ENCODE measurements at places on chromosomes 12 and 14. TPM values are rescaled to one million over a fixed set of nuclear protein-coding genes. Genes with fewer than 3 reads are reported as not detected.

- no peak for DNase-seq
Measured at GRCh38 chr12:90859591-90859990, 95.4 kb downstream of the CCER1 start.

DNA sequence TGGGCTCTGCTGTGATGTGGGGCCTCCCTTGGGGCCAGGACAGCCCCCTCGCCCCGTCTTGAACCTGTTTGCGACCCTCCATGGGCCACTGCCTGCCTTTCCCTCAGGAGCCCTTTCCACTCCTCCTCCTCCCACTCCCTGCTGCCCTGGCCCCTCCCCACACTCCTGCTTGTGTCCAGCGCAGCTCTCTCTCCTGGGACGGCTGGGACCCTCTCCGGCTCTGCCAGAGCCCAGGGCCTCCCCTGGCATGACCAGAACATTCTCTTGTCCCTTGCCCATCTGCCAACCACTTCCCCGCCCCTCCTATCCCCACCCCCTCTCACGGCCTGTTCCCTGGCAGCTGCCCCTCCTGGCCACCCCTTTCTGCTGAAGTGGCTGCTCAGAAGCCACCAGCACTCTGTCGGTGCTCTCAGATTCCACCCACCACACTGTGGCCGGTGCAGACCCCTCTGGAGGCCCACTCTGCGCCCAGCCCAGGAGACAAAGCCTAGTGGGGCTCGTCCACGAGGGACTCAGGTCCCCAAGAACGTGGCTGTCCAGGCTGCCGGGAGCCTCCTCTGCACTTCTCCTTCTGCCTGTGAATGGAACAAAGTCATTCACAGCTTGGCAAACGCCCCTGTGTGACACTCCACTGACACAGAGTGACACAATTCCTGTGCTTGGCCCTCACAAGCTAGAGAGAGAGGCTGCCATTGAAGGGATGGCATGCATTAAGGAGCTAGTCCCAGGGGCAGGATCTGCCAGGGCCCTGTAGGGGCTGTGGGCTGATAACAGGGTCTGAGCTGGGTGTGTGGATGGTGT is 1.4 kb downstream of the ASPG start:
- no peak for DNase-seq

- no peak for DNase-seq
Measured at GRCh38 chr12:92989715-92990484, 60.8 kb upstream of the EEA1 start.

DNA sequence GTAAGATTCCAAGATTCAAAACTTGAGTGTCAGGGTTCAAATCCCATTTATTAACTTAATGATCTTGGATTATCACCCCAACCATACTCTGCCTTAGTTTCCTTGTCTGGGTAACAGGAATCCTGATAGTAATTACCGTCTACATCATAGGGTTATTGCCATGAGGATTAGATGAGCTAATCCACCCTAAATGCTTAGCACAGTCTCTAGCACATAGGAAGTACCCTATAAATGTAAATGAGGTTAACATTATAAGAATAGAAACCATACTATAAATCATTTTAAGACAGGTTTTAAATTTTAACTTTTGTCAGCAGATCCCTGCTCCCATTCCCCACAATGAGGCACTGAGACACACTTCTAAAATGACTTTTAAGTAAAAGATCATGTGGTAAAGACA is 36.5 kb downstream of the DBX2 start:
- no peak for DNase-seq

DNA sequence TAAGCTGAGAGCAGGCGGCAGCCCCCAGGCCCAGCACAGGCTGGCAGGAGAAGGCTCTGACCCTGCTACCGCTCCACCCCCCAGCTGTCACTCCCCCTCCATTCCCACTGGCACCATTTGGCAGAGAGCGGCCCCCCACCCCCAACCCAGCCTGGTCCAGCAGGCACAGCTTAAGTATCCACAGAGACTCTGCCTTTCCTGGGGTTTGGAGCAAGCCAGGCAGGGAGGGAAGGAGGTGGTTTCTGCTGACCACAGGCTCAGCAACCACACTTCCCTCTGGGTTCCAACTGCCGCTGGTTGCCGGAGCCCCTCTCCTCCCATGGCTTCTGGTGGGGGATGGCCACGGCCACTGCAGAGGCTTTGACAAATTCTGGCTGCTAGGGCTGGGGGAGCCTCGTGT is 30.5 kb upstream of the CCND2 start:
- DNase-seq, result no peak

GRCh38 chr12:14664434-14665023 is 31.9 kb downstream of the GUCY2C start:
- peak; percentile 3 for DNase-seq

DNA sequence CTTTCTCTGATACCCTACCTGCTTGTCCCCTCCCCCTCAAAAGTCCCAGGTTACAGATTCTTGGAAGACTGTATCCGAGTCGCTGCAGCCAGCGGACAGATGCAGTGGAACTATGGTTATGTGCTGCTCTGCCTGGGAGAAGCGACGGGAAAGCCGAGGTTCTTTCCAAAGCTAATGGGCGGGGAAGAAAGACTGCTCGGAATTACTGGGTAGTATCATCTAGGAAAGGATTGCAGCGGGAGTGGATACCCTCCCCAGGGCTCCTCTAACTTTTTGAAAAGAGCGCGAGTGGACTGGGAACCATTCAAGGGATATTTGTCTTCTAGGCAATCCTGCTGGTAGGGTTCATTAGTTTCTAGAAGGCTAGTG is 1.4 kb downstream of the PTHLH start:
- no peak for DNase-seq

- no peak for DNase-seq
Measured at GRCh38 chr12:24605916-24606315, 343.0 kb downstream of the BCAT1 start.

GRCh38 chr14:105818712-105819005 is 292.3 kb downstream of the TMEM121 start:
- no peak for DNase-seq

- DNase-seq, result no peak
Measured at GRCh38 chr12:124416516-124417395, 121.9 kb downstream of the RFLNA start.

- no peak for DNase-seq
Measured at GRCh38 chr14:26478967-26479366, 118.9 kb downstream of the NOVA1 start.

- DNase-seq, result no peak
Measured at GRCh38 chr14:23174296-23175184, 8.9 kb downstream of the SLC7A8 start.

GRCh38 chr14:25220514-25220913 is 170.6 kb upstream of the STXBP6 start:
- no peak for DNase-seq

- DNase-seq, result no peak
Measured at GRCh38 chr12:50111395-50111692, 692 bp upstream of the COX14 start.

Gene PLD4
- 2.3 TPM for polyA plus RNA-seq

Gene CCDC197
- not detected for polyA plus RNA-seq

Gene TNFAIP2
- polyA plus RNA-seq, result 0.20 TPM

Gene CNTN1
- polyA plus RNA-seq, result not detected
